Fibroblast of skin of right quadriceps (primary cell): ENCODE measurements at places on chromosomes 6 and 20.

DNA sequence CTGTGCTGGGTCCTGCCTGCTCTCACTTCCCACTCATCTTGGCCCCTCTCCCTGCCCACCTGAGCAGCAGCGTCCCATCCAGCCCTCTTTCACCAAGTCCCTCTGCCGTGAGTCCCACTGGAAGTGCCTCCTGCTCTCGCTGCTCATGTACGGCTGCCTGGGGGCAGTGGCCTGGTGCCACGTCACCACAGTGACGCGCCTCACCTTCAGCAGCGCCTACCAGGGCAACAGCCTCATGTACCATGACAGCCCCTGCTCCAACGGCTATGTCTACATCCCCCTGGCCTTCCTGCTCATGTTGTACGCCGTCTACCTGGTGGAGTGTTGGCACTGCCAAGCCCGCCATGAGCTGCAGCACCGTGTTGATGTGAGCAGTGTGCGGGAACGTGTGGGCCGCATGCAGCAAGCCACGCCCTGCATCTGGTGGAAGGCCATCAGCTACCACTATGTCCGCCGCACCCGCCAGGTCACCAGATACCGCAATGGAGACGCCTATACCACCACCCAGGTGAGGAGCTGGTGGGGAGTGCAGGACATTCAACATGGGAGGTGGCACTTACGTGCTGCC, 2.8 kb downstream of the TMEM151B start:
- DNase-seq, result no peak

DNA sequence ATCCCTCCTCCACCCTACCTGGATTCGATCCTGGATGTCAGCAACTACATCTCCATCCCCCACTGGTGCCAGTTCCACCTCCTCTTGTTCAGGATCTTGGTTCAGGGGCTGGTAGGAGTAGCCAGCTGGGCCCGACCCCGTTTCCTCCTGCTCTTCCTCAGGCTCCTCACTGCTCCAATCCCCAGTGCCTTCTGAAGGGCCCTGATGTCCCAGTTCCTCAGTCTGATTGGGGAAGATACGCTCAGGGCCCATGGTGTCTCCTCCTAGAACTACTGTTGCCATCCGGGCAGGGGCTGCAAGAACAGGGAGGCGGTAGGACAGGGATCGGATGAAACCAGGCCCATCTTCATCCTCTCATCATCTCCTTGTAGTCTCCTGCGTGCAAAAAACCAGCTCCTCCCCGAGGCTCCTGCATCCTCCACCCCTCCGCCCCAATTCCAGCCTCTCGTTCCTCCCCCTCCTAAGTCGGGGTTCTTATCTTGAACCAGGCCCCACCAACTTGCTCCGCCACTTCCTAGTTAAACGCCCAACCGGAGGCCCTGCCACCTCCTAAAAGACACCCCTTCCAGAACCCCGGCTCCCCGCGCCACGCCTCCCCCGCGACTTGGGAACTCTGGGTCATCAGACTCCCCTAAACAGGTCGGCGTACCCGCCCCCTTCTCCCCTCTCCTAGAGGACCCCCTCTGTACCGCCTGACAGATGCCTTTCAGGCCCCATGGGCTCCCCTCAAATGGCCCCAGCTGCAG, 476 bp downstream of the MEA1 start:
- DNase-seq, result peak; percentile 15

GRCh38 chr6:12233693-12234571, 56.2 kb upstream of the EDN1 start:
- peak; percentile 82 for DNase-seq

GRCh38 chr6:28134716-28135115, 7.0 kb upstream of the ZKSCAN8 start:
- no peak for DNase-seq
